Erythroblast (primary cell): ENCODE measurements at places on chromosomes 13 and 19.

DNA sequence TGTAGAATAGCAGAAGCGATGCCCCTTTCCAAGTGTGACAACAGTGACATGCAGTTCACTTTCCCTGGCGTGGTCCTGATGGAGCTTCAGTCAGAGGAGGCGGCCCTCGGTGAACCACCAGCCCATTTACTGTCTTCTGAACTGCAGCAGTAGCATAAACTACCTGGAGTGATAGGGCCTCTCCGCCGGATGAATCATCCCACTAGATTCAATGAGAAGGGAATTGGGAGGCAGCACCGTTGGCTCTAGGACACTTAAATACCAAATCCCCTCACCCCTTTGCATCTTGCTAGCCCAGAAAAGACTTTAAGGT, 112.8 kb upstream of the GPR12 start:
- DNase-seq = no peak

DNA sequence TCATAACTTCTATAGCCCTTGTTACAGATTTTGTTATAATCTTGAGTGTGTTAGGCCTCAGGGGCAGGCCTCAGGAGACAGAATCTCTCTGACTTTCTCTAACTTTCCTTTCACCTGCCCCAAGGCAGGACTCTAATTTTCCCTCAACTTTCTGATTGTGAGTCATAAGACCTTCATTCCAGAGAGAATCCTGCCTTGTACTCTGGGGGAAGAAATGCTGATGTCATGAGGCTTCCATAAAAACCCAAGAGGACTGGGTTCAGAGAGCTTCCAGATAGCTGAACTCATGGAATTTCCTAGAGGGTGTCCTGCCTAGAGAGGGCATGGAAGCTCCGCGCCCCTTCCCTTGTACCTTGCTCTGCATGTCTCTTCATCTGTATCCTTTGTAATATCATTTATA, 5.3 kb upstream of the KBTBD6 start:
- no peak for DNase-seq

- peak; percentile 40 for DNase-seq
These were observed 15.1 kb upstream of the CEACAM4 start for GRCh38 chr19:41641879-41642485.

- DNase-seq = no peak
These were observed 10.5 kb downstream of the DDX39A start for GRCh38 chr19:14408491-14409145.

GRCh38 chr13:42320375-42320787, 48.4 kb downstream of the AKAP11 start:
- no peak for DNase-seq

- DNase-seq = no peak
These were observed 593.8 kb downstream of the OLFM4 start for GRCh38 chr13:53622456-53622855.

- peak; percentile 35 for DNase-seq
These were observed 17.4 kb downstream of the RB1 start for GRCh38 chr13:48320891-48321510.

- DNase-seq = no peak
These were observed 27.3 kb upstream of the CPB2 start for GRCh38 chr13:46132109-46132508.

- peak; percentile 8 for DNase-seq
These were observed 166.9 kb downstream of the SLC7A1 start for GRCh38 chr13:29428310-29429181.

GRCh38 chr19:52094526-52095130, 937 bp downstream of the ZNF841 start:
- no peak for DNase-seq

DNA sequence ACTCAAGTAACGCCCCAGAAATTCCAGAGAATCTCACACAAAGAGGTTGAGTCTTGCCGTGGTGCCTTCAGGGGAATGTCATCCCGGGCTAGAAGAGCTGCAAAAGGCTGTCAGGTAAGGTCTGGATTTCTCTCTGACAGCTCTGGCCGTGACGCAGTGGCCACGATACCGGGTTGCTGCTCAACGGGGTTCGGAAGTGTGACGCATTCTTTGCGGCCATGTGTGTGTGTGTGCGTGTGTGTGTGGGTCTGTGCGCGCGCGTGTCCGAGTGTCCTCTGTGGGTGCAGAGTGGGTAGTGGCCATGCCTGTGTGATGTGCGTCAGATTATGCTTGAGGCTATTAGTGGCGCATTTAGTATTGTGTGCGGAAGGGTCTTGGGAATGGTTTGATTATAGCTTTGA, 306 bp downstream of the ZNF540 start:
- peak; percentile 71 for DNase-seq

- no peak for DNase-seq
These were observed 116.2 kb downstream of the TBC1D4 start for GRCh38 chr13:75365724-75366173.

DNA sequence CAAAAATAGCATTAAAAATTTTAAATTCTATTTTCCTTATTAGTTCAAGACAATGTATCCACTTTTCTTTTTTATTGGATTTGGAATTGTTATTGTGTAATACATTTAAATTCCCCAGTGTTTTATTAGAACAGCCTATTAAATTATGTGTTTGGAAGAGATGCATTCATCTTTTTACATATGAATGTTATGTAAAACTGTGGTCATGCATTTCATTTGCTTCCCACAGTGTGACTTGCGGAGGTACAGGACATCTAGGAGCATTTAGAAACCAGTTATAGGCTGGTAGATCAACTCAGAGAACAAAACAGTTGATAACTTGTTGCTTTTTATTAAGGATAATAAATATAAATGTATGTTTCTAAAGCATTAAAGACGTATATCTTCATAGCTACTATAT, 335.5 kb upstream of the TMTC4 start:
- DNase-seq = no peak

GRCh38 chr19:31353833-31354232, 4.6 kb upstream of the TSHZ3 start:
- no peak for DNase-seq
